GF-D8 (cell line): ENCODE measurements at places on chromosomes 7 and 10.

DNA sequence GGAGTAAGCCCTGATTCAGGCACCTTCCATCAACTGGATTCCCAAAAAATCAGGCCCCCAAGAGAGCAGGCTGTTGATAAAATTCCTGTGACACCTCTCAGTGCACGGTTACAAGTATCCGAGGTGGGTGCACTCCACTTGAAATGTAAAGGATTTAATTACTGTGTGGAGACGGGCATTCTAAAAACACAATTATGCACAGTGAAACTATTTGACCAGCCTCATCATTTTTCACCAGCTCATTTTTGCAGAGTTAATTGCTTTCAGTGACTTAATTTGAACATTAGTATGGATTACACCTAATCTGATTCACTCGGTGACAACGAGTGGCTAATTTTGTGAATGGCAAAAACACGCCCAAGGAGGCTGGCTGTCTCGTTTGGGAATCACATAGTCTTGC is 2.3 kb downstream of the FOXL3 start:
- DNase-seq: no peak

DNA sequence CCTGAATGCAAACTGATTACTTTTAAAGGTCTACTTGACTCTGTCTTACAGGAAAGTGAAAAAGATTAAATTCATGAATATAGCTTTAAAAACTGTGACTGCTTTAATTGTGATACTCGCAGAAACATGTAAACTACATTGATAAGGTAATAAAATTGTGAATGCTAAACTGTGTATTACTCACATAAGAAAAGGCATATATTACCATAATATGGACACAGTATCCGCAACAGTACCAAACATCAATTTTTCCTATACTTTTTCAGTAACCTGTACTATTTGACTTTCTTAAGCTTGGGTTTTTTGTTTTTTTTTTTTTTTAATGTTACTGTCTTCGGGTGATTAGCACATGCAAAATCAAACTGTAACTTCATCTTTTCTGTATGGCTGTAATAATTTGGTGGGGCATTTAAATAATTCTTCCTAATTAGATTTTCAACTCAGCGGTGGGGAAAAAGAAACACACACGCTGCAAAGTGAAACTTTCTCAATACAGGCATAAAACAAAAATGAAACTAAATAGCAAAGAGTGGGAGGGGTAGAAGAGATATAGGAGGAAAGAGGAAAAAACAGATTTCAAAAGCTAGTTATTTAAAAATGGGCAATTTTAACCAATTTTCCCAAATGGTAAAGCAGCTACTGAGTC is 23.2 kb downstream of the NT5C3A start:
- no peak for DNase-seq

- no peak for DNase-seq
Observed at GRCh38 chr10:86244297-86245014, 122.1 kb downstream of the GRID1 start.

GRCh38 chr10:131264110-131264788 is 47.3 kb downstream of the TCERG1L start:
- no peak for DNase-seq

DNA sequence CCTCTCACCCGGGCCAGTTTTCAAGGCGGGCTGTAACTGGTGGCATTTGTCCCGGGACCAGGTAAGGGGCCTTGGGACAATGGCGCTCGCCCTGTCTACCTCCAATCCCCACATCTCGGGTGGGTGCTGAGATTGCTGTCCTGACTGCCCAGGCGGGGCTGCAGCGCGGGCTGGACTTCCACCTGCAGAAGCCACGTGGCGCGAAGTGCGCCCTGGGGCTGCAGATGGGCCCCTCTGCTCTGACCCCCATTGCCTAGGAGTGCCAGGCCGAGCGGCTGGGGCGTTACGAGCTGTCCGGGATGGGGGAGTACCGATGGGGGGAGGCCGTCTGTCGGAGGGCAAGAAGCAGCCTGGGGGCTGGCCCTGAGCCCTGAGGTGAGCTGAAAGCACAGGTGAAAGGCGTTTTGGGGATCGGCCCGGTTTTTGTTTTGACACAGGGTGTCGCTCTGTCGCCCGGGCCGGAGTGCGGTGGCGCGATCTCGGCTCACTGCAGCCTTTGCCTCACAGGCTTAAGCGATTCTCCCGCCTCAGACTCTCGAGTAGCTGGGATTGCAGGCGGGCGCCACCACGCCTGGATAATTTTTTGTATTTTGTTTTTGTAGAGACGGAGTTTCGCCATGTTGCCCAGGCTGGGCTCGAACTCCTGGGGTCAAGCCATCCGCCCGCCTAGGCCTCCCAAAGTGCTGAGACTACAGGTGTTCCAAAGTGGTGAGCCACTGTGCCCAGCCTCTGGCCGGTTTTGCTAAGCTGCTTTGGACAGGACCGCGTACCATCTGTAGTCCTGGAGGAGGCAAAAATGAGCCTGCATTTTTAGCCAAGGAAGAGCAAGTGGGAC is at the start of gene SFXN2:
Gene SFXN2, plus strand, starts transcription at position 16 of the 835 bp plus-strand sequence. CDS start 12,001 bp downstream, outside the sequence.
- no peak for DNase-seq

GRCh38 chr7:106655703-106656498 is 5.1 kb downstream of the CCDC71L start:
- DNase-seq: no peak
